ENCODE measurements at places on chromosomes 16 and 17.

GRCh38 chr16:27351989-27352388 is 38.2 kb downstream of the IL4R start:
- DNase-seq = no peak

DNA sequence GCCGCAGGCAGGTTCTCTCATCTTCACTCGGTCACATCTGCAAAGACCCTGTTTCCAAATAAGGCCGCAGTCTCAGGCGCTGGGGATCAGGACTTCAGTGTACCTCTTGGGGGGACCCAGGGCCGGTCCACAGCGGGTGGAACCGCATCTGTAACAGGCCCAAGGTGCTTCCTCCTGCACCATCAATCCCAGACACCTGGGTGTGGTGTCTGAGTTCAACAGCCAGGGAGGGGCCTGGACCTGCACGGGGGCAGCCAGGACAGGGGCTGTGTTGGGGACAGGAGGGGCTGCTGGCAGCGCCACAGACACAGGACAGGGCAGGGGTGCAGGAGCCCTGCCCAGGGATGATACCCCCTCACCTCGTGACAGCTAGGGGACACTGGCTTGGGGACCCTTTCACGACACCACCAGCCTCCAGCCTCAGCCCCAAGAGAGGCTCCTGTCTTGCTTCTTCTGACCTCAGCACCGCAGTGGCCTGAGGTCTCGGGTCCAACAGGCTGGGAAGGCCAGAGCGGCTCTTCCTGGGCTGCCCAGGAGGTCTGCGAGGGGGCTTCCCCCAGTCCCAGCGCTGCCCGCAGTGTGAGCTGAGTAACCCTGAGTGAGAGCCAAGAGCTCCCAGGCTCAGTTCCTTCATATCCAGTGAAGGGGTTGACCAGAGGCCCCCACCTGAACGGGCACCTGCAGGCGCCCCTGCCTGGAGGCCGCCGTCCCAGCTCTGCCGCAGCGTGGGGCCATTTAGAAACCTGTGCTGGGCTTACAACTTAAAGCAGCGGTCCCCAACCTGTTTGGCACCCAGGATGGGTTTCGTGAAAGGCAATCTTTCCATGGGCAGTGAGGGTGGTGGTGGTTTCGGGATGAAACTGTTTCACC is 30.7 kb upstream of the BAHCC1 start:
- DNase-seq = no peak

DNA sequence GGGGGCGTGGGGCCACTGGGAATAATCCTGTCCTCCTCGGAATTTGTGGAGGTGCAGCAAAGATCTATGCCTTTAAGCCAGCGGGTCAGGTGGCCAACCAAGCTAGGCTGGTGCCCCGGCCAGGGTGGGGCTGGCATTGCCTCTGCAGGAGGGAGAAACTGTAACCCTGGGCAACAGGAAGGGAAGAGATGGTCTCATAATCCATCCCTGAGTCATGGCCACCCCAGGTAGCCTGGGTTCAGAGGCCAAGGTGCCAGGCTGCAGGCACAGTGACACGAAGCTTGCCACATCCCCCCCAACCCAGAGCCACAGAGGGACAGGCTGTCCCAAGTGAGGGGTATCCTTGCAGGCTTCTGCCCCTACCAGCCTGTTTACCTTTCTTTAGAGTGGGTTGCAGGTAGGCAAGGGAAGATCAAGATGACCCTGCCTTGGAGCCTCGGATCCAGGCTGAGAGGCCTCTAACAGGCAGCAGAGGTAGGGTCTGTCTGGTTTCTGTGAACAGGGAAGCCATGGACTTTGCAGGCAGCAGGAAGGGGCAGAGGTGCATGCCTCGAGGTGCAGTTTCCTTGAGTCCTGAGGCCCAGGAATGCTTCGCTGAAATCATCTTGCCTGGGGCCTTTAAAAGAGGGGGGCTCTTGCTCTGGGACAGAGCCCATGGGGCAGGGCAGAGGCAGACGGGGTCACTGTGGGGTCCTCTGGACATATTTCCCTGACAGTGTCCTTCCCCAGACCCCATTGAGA is 4.0 kb downstream of the LASP1 start:
- DNase-seq = no peak

DNA sequence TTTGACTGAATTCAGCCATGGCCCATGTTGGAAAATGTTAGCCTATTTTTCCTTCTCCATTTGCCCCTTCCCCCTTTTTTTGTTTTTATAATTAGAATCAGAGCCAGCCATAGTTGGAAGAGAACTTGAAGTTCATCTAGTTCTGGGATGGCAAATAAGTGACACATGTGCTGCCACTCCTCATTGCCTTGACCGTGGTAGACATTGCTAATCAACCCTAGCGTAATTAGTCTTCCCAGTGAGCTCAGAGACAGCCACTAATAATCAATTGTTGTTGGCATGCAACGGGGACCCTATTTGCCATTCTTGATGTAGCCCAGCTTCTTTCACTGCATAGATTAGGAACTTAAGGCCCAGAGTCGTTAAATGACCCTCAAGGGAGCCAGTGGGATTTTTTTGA is 16.6 kb downstream of the CMIP start:
- no peak for DNase-seq

- no peak for DNase-seq
Measured at GRCh38 chr16:54462151-54462651, 175.6 kb upstream of the IRX3 start.

DNA sequence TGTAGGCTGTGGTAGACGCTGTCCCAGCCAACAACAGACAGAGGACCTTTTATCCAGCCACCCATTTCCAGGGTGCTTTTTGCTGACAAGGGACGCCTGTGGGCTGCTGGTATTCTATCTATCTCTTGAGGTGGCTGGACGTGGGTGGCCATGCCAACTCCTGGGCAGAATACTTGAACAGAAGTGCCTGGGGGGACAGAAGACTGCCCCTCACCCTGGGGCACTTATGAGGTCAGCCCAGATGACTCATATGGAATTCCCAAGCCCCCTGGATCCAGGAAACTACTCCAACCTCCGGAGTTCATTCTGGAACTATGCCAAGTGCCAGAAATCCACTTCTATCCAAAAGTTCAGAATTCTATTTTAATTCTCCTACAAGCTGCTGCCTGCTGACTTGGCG is 61.3 kb downstream of the CDRT4 start:
- no peak for DNase-seq

- no peak for DNase-seq
Measured at GRCh38 chr17:83047182-83047478, 32.3 kb upstream of the METRNL start.

- DNase-seq = peak; percentile 41
Measured at GRCh38 chr17:38444151-38444550, 15.9 kb downstream of the ARHGAP23 start.

- no peak for DNase-seq
Measured at GRCh38 chr16:52515068-52515671, 31.8 kb downstream of the TOX3 start.

- DNase-seq = no peak
Measured at GRCh38 chr17:79986411-79987186, 49.1 kb downstream of the TBC1D16 start.

GRCh38 chr17:65588181-65588808 is 26.8 kb upstream of the AXIN2 start:
- no peak for DNase-seq

GRCh38 chr17:34099859-34100515 is 155.1 kb upstream of the CCL2 start:
- DNase-seq = no peak

- DNase-seq = no peak
Measured at GRCh38 chr17:61731330-61731729, 132.0 kb downstream of the BRIP1 start.

GRCh38 chr17:47806913-47807255 is 14.7 kb downstream of the OSBPL7 start:
- no peak for DNase-seq

GRCh38 chr16:81641395-81642106 is 137.5 kb upstream of the PLCG2 start:
- no peak for DNase-seq

GRCh38 chr16:997440-998051 is 16.0 kb downstream of the SOX8 start:
- DNase-seq = peak; percentile 78

- DNase-seq = no peak
Measured at GRCh38 chr17:2178798-2179501, 124.0 kb downstream of the HIC1 start.

- no peak for DNase-seq
Measured at GRCh38 chr16:48504216-48504615, 105.8 kb downstream of the N4BP1 start.

DNA sequence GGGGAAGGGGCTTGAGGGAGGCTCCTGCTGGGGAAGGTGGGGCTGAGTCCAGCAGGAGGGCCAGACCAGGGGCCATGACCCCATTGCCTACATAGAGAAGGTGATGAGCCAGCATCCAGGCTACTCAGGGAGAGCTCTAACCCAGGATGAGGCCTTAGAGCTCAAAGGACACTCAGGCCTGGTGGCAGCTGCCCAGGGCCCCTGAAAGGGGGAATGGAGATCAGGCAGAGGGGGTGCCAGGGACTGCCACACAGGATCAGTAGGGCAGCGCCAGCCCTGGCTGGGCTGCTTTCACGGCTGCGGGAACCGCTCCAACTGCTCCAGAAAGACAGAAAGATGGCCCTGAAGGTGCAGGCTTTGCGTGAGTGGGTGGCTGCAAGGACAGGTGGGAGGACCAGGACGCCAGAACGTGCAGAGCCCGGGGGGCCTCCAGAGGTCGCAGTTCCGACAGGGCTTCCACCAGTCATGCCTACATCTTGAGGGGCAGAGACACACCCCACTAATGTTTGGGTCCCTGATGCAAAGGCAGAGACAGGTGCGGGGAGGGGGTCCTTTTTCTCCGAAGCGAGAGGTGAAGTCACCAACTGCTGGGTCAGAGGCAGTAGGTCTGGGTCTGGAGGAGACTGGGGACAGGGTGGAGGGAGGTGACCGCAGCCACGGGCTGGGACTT is 882 bp upstream of the ATP6V0C start:
- DNase-seq = peak; percentile 36

DNA sequence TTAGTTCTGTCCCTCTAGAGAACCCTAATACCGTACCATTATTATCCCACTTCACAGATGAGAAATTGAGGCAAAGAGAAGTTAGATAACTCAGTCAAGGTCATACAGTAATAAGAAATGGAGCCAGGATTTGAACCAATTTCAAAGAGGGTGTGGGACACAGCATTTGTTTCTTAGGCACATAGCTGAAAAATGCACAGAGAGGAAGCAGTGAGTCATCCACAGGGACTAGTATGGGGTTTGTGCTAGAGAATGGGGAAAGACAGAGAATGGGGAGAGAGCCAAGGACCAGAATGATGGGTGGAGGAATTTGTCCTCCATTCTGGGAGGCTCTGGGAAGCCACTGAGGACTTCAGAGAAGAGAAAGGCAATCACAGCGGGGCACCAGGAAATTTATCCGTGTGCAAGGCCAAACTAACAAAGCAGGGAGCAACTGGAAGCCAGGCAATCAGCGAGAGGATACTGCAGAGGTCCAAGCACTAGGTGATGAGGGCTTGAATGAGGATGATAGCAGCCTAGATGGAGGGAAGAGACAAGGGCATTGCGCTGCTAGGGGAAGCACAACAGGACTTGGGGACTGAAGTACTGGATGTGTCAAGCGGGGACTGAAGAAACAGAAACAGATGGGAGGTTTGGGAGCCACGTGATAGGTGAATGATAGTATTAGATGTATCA is 78.1 kb upstream of the ZFHX3 start:
- DNase-seq = no peak

DNA sequence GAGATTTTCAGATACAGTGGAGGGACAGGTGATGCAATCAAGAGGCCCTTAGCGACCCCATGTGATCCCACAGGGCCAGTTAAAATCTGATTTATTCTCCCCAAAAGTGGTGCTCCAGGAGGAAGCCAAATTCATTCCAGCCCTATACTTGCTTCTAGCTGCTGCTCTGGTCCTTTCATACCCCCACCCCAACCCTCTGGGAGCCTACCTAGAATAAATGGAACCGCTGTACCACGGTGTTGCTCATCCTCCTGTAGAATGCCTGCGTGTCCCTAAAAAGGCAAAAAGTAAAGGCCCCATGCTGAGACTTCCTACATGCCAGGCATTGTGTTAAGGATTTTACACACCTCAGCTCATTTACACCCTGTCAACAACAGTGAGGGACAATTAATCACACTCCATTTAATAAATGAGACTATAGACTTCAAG is 2.0 kb upstream of the RASL10B start:
- no peak for DNase-seq

GRCh38 chr17:31738996-31739699 is 119.9 kb downstream of the COPRS start:
- DNase-seq = no peak

DNA sequence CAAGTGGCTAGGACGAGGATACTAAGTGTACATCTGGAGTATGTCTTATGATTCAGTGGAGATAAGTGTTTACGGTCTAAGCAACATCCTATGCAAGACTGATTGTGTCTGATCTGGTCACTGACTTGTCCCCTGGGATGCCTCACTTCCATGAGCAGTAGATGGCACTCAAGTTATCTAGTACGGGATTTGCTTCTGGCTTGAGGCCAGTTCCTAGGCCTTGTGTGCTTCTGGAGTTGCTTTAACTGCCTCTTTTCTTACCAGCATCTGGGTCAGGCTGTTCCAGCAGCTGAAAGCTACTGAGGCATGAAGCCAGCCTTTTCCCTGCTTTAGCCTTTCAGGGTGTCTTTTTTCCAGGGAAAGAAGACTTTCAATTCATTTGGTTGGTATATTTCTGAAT is 23.0 kb downstream of the SUPT6H start:
- DNase-seq = no peak

- no peak for DNase-seq
Measured at GRCh38 chr17:70318051-70318450, 148.7 kb downstream of the KCNJ2 start.

GRCh38 chr17:13365331-13365730 is 236.4 kb downstream of the HS3ST3A1 start:
- no peak for DNase-seq
